ENCODE measurements at places on chromosomes 16 and 17.
A peak's percentile ranks its signal among the peaks of the same experiment; 100 is the strongest.

GRCh38 chr17:81147701-81148100, 17.6 kb upstream of the PVALEF start:
- H3K27me3 ChIP-seq: peaks cover 2% of the 10 kb centered on the region
- DNase-seq: no peak
- no peak overlapping the region for H3K4me3 ChIP-seq

DNA sequence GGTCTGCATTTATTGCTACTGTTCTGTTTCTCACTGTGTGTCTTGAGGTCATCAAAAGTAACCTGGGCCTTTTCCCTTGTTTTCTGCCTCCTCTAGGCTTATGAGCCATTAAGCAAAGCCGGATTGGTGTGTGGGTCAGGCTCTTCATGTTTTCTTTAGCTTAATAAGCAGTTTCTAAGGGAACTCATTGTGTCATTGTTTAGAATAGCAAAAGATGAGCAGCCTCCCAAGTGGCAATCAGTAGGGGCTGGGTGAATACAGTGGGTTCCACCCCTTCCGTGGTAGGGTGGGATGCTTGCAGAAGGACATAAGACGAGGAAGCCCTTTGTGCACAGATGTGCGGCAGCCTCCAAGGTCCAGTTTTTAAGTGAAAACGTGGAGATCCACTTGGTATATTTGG, 34.5 kb downstream of the ABCC1 start:
- H3K27ac ChIP-seq: peak overlapping the region; percentile 51
- H3K4me1 ChIP-seq: no peaks in the 10 kb centered on the region
- H3K36me3 ChIP-seq: no peaks in the 10 kb centered on the region
- no peak overlapping the region for H3K4me3 ChIP-seq
- DNase-seq: peak; percentile 41

DNA sequence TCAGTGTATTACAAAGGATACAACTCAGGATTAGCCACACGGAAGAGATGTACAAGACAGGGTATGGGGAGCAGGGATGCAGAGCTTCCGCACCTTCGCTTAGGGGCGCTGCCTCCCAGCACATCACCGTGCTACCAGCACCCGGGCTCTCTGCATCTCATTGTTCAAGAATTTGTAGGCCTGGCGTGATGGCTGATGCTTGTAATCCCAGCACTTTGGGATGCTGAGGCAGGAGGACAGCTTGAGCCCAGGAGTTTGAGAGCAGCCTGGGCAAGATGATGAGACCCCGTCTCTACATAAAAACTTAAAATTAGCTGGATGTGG, 43.2 kb downstream of the RAB11FIP4 start:
- H3K4me1 ChIP-seq: peaks cover 14% of the 10 kb centered on the region
- H3K27ac ChIP-seq: no peak overlapping the region
- H3K27me3 ChIP-seq: peaks cover 28% of the 10 kb centered on the region
- no peaks in the 10 kb centered on the region for H3K36me3 ChIP-seq
- DNase-seq: no peak

GRCh38 chr16:83701494-83701893, 106.3 kb upstream of the HSBP1 start:
- DNase-seq: peak; percentile 77
- H3K36me3 ChIP-seq: no peaks in the 10 kb centered on the region
- H3K4me1 ChIP-seq: peaks cover 4% of the 10 kb centered on the region

DNA sequence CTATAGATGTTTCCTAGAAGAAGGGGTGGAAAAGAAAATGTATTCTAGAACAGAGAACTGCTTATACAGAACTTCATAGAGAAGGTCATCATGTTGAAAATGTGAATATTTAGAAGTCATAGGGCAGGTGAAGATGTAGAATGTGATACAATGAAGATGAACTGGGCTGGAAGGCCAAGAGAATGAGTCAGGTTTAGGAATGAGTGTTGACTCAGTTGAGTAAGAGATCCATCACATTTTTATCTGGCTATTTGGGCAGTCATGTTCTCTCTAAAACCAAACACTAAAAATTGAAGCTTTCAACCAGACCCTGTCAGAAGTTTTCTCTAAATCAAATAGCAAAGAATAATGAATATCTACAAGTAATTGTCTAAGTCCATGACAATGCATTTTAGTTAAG, 660.5 kb downstream of the KCNJ2 start:
- no peaks in the 10 kb centered on the region for H3K36me3 ChIP-seq
- no peak overlapping the region for H3K4me3 ChIP-seq
- H3K4me1 ChIP-seq: no peaks in the 10 kb centered on the region
- H3K27me3 ChIP-seq: no peaks in the 10 kb centered on the region
- no peak overlapping the region for H3K27ac ChIP-seq

DNA sequence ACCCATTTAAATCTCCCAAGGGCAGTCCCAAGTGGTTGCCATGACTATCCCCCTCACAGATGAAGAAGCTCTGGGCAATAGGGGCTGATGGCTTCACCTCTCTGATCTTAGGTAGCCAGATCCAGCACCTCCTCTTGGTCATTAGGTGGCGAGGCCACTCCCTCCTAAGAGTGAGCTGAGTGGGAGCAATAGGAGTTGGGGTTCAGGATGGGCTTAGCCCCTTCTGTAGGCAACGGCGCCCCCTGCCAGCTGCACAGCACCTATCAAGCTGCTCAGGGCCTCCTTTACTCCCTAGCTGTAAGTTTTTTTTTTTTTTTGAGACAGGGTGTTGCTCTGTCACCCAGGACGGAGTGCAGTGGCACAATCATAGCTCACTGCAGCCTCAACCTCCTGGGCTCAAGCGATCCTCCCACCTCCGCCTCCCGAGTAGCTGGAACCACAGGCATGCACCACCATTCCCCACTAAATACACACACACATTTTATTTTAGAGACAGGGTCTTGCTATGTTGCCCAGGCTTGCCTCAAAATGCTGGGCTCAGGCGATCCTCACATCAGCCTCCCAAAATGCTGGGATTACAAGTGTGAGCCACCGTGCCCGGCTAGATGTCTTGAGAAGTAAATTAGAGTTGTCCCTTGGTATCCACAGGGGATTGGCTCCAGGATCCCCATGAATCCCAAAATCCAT, 3.5 kb upstream of the RRAD start:
- H3K4me1 ChIP-seq: peaks cover 51% of the 10 kb centered on the region
- peaks cover 16% of the 10 kb centered on the region for H3K36me3 ChIP-seq
- peak overlapping the region; percentile 77 for H3K27ac ChIP-seq
- H3K4me3 ChIP-seq: no peak overlapping the region
- DNase-seq: no peak

DNA sequence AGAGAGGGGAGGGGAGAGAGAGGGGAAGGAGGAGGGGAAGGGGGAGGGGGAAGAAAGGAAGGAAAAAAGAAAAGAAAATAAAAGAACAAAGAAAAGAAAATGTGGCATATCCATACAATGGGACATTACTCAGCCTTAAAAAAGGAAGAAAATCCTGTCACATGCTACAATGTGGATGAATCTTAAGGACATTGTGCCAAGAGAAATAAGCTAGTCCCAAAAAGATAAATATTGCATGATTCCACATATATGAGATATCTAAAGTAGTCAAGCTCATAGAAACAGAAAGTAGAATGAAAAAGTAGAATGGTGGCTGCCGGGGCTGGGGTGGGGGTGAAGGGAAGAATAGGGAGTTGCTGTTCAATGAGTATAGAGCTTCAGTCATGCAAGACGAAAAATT, 40.4 kb downstream of the CNGB1 start:
- H3K27ac ChIP-seq: no peak overlapping the region
- H3K36me3 ChIP-seq: no peaks in the 10 kb centered on the region
- no peaks in the 10 kb centered on the region for H3K4me1 ChIP-seq
- H3K4me3 ChIP-seq: no peak overlapping the region

DNA sequence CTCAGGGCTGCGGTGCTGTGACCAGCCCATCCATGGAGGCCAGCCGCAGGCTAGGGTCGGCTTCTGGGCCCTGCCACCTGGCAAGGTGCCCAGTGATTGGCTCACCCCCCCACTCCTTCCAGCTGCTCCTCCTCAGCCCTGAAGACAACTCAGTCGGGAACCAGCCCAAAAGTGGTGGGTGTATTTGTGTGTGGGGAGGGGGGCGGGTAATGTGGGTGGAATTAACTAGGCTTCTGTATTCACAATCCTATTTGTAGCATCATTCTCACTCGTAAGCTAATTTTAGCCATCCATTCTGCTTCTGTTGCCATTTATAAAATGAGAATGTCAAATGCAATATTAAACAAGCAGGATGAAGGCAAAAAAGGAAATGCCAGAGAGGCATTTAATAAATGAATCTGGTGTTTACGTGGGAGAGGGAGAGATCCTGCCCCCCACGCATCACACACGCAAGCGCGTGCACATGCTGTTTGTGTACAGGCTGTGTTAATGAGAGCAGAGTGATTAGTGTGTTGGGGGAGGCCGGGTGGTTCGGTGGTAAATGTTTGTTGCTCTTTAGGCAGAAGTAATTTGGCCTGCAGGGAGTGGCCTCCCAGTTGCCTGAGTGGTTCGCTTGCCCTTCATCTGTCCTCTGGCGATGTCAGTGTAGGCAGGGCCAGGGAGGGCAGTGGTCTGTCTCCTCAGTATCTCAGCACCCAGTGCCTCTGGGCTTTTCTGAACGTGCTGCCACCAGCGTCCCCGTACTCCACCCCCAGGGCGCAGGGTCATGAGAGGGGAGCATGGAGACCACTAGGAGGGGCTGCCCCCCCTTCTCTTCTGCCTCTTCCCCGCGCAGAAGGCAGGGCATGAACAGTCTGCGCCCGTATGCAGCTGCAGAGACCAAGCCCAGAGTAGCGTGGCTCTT, 140.1 kb downstream of the CCDC182 start:
- H3K36me3 ChIP-seq: no peaks in the 10 kb centered on the region
- peaks cover 48% of the 10 kb centered on the region for H3K4me1 ChIP-seq
- peaks cover 3% of the 10 kb centered on the region for H3K27me3 ChIP-seq
- peak overlapping the region; percentile 84 for H3K27ac ChIP-seq
- no peak overlapping the region for H3K4me3 ChIP-seq

DNA sequence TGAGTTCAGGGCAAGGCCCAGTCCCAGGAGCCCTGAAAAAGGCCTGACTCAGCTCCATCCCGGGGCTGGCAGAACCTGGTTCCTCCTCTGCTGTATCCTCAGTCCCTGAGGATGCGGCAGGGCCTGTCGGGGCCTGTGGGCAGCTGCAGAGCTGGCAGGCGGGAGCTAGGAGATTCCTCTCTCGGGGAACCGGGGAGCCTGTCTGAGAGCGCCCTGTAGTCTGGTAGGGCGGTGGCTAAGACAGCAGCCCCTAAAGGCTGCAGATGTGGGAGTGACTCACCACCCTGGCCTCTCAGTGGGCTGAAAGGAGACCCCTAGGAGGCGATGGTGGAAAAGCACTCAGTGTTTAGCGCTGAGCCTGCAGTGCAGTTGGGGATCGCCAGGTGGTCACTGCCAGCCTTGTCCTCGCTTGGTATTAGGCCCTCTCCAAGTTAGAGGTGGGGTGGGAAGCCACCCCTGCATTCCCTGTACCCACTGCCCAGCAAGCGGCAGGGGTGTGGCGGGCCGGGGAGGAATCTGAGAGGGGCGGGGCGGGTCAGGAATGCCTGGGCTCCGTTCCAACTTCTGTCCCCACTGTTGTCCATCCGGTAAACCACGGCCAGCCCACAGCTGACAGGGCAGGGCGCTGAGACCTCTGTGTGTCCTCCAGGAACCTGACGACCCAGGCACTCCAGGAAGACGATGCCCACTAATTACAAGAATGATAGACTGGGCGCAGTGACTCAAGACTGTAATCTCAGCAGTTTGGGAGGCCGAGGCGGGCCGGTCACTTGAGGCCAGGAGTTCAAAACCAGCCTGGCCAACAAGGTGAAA, 29.5 kb upstream of the CDH1 start:
- peaks cover 4% of the 10 kb centered on the region for H3K27me3 ChIP-seq
- peak; percentile 51 for DNase-seq
- H3K4me1 ChIP-seq: peaks cover 13% of the 10 kb centered on the region
- no peak overlapping the region for H3K4me3 ChIP-seq

DNA sequence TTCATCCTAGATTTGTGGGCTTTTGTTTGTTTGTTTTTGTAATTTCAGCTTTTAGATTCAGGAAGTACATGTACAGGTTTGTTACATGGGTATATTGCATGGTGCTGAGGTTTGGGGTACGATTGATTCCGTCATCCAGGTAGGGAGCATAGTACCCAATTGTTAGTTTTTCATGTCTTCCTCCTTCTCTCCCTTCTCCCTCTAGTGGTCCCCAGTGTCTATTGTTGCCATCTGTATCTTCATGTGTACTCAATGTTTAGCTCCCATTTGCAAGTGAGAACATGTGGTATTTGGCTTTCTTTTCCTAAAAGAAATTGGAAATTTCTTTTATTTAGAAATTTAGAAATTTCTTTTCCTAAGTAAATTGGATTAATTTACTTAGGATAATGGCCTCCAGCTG, 37.1 kb upstream of the BCAS3 start:
- H3K36me3 ChIP-seq: peaks cover 5% of the 10 kb centered on the region
- no peak overlapping the region for H3K27ac ChIP-seq
- no peak for DNase-seq

GRCh38 chr17:42287305-42287976, 857 bp upstream of the STAT5A start:
- peak overlapping the region; percentile 56 for H3K4me3 ChIP-seq
- H3K27me3 ChIP-seq: no peaks in the 10 kb centered on the region
- no peaks in the 10 kb centered on the region for H3K36me3 ChIP-seq
- peak overlapping the region; percentile 31 for H3K27ac ChIP-seq
- DNase-seq: peak; percentile 81
- H3K4me1 ChIP-seq: peaks cover 39% of the 10 kb centered on the region

GRCh38 chr16:30882429-30883310, 11.2 kb downstream of the BCL7C start:
- no peak overlapping the region for H3K27ac ChIP-seq
- no peaks in the 10 kb centered on the region for H3K27me3 ChIP-seq
- no peak for DNase-seq
- H3K4me1 ChIP-seq: no peaks in the 10 kb centered on the region
- H3K36me3 ChIP-seq: peaks cover 59% of the 10 kb centered on the region
- no peak overlapping the region for H3K4me3 ChIP-seq

DNA sequence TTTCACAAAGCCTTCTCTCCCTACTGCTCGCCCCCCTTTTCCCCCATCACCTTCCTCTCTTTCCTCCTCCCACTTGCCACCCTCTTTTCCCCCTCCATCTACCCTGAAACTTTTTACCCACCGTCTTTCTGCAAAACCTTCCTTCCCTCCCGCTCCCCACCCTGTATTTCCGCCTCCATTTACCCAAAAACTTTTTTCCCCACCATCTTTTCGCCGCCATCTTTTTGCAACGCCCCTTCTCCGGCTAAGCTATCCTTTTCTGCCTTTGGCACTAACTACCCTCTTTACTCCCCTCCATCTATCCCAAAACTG, 205.2 kb upstream of the WSB1 start:
- DNase-seq: no peak
- H3K27me3 ChIP-seq: no peaks in the 10 kb centered on the region
- no peaks in the 10 kb centered on the region for H3K4me1 ChIP-seq

- H3K4me1 ChIP-seq: peaks cover 37% of the 10 kb centered on the region
- no peaks in the 10 kb centered on the region for H3K27me3 ChIP-seq
- H3K27ac ChIP-seq: peak overlapping the region; percentile 79
- no peaks in the 10 kb centered on the region for H3K36me3 ChIP-seq
Measured at GRCh38 chr16:56961386-56961785, 364 bp upstream of the CETP start.

Measured in muscle of leg (tissue), 16 donors.